ENCODE measurements at places on chromosomes 5 and 9.

DNA sequence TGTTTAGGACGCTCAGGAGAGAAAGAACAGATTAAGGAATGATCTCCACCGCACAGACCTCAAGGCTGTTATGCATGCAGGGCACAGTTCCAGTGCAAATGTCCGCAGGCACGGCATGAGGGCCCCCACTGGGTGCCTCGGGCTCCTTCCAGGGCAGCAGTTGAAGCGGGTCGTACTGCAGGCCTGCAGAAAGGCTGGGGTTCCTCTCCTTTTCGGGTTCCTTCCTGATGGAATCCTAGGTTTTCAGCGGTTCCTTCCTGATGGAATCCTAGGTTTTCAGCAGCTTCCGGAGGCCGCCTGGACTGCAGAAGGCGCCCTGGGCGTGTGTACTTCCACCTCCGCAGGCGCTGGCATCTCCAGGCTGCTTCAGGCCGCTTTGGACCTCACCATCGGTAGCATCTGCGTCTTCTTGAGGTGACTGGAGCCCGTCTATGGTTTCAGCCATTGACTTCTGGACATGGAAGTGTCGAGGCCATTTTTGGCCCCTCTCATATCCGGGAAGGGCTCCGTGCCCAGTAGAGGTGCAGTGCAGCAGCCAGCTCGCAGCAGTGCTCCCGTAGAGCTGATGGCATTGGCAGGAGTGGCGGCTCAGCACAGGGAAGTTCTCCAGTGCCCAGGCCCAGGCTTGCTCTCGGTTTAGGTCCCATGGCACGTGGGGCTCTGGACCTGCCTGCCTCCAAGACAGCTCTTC, 5.6 kb upstream of the MGAT4B start:
- DNase-seq: no peak

DNA sequence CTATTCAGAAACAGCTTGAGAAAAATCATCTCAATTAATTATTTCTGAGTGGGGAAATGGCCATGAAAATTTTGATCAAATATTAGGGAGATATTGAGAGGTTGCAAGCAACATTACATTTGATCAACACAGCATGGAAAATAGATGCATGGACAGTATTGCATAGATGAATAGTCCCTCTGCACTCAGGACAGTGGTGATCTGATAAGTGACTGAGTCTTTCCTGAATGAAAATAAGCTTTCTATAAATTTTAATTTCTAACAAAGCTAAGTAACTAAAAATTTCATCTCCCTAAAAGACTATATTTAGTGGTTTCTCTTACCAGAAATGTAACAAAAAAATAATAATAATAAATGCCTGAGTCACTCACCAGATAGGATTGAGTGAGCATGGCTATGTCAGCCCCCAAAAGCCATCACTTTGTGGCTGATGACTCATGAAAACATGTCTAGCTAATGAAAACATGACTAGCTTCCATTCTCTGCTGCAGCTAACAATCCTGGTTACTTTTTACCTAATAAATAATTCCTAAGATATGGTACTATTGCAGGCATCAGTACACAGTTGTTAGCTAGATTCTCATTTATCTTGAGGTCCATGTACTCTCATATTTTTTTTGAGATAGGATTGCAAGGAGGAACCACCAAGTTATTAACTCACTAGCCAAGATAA, 1294.8 kb upstream of the ACO1 start:
- no peak for DNase-seq

GRCh38 chr9:8880060-8880459, 1080.5 kb upstream of the DMAC1 start:
- DNase-seq: no peak

- DNase-seq: no peak
Observed at GRCh38 chr5:149372932-149373331, 6.2 kb downstream of the IL17B start.

GRCh38 chr5:153988510-153988909, 50.2 kb downstream of the FAM114A2 start:
- no peak for DNase-seq

Data from stimulated activated CD4-positive, alpha-beta T cell treated with anti-CD3 and anti-CD28 coated beads, TNF-alpha, amount 100 ng/mL, for 48 hours (primary cell).